A549 treated with RU486 at 1 μM for 4 hours (cell line): ENCODE measurements at places on chromosomes 1 and 21. TPM values are rescaled to one million over a fixed set of nuclear protein-coding genes. Genes with fewer than 3 reads are reported as not detected.

The TNFRSF18 gene
- total RNA-seq: not detected in 5 replicates

The KDF1 gene
- 0.15 TPM in 1 of 5 replicates, not detected in the others for total RNA-seq

The PRAMEF2 gene
- total RNA-seq: not detected in 5 replicates

The IL24 gene
- 0.17 to 0.35 TPM (median 0.30 TPM) in 5 replicates for total RNA-seq

The MYCL gene
- total RNA-seq: 0.79 to 1.6 TPM (median 1.3 TPM) in 5 replicates

The NHLH1 gene
- total RNA-seq: 0.34 to 0.70 TPM (median 0.42 TPM) in 5 replicates

The USH2A gene
- not detected in 5 replicates for total RNA-seq

The TTLL10 gene
- not detected in 5 replicates for total RNA-seq

The TRNP1 gene
- 146 to 217 TPM (median 205 TPM) in 5 replicates for total RNA-seq

The OLIG2 gene
- total RNA-seq: not detected in 5 replicates

The DPT gene
- not detected in 5 replicates for total RNA-seq

The CFHR4 gene
- total RNA-seq: not detected in 5 replicates

The TMEM269 gene
- 0.08 to 0.18 TPM (median 0.12 TPM) in 4 of 5 replicates, not detected in the other for total RNA-seq

The GJA9 gene
- total RNA-seq: not detected in 5 replicates

The TRAF3IP3 gene
- total RNA-seq: not detected in 5 replicates

The S100A14 gene
- total RNA-seq: 0.28 to 0.73 TPM (median 0.45 TPM) in 5 replicates

The PTGFRN gene
- 9.9 to 17.4 TPM (median 16.5 TPM) in 5 replicates for total RNA-seq

The FCAMR gene
- not detected in 5 replicates for total RNA-seq

The LEFTY2 gene
- total RNA-seq: not detected in 5 replicates

The CYYR1 gene
- total RNA-seq: not detected in 5 replicates

The CENPL gene
- total RNA-seq: 9.2 to 14.8 TPM (median 13.2 TPM) in 5 replicates

The KCNK2 gene
- total RNA-seq: 0.05 to 0.33 TPM (median 0.09 TPM) in 4 of 5 replicates, not detected in the other

The TP73 gene
- total RNA-seq: 0.33 to 0.64 TPM (median 0.47 TPM) in 5 replicates

The SUSD4 gene
- total RNA-seq: 0.34 to 1.00 TPM (median 0.84 TPM) in 5 replicates

The NBPF9 gene
- 12.0 to 15.6 TPM (median 15.1 TPM) in 5 replicates for total RNA-seq

The OR2L3 gene
- not detected in 5 replicates for total RNA-seq

The MASP2 gene
- total RNA-seq: 0.08 to 0.30 TPM (median 0.09 TPM) in 5 replicates

The CFHR5 gene
- total RNA-seq: not detected in 5 replicates

The ZBTB17 gene
- total RNA-seq: 9.7 to 15.8 TPM (median 12.1 TPM) in 5 replicates

The ENSA gene
- total RNA-seq: 128 to 152 TPM (median 133 TPM) in 5 replicates

The EXO1 gene
- 25.4 to 32.1 TPM (median 26.2 TPM) in 5 replicates for total RNA-seq

The DVL1 gene
- total RNA-seq: 44.0 to 77.6 TPM (median 71.9 TPM) in 5 replicates

The FAM167B gene
- 0.29 to 0.57 TPM (median 0.48 TPM) in 4 of 5 replicates, not detected in the other for total RNA-seq

The BNIPL gene
- total RNA-seq: 0.06 to 0.20 TPM (median 0.13 TPM) in 4 of 5 replicates, not detected in the other

The NEGR1 gene
- not detected in 5 replicates for total RNA-seq

The DIRAS3 gene
- 0.86 to 1.4 TPM (median 1.3 TPM) in 5 replicates for total RNA-seq

The AIRE gene
- not detected in 5 replicates for total RNA-seq

The ACKR1 gene
- not detected in 5 replicates for total RNA-seq

The SLC1A7 gene
- total RNA-seq: not detected in 5 replicates

The DAB1 gene
- not detected in 5 replicates for total RNA-seq

The ESRRG gene
- not detected in 5 replicates for total RNA-seq

The RHBDL2 gene
- total RNA-seq: 2.0 to 2.7 TPM (median 2.5 TPM) in 5 replicates

The CELA3A gene
- total RNA-seq: not detected in 5 replicates

The TCHH gene
- total RNA-seq: 0.14 to 0.33 TPM (median 0.22 TPM) in 5 replicates

The MFAP2 gene
- 0.21 to 0.53 TPM (median 0.45 TPM) in 4 of 5 replicates, not detected in the other for total RNA-seq

The WDR64 gene
- not detected in 5 replicates for total RNA-seq

The FCRLB gene
- 1.5 to 2.3 TPM (median 2.0 TPM) in 5 replicates for total RNA-seq

The MYOG gene
- total RNA-seq: not detected in 5 replicates

The CD53 gene
- not detected in 5 replicates for total RNA-seq

The IVL gene
- total RNA-seq: 0.08 TPM in 1 of 5 replicates, not detected in the others

The OR6K3 gene
- total RNA-seq: not detected in 5 replicates

The TNFSF4 gene
- total RNA-seq: 0.03 TPM in 2 of 5 replicates, not detected in the others

The CD5L gene
- total RNA-seq: not detected in 5 replicates

The LENEP gene
- not detected in 5 replicates for total RNA-seq

The SLAMF9 gene
- total RNA-seq: 0.27 to 0.61 TPM (median 0.45 TPM) in 4 of 5 replicates, not detected in the other
